ENCODE measurements at places on chromosomes 1 and 21. TPM values are rescaled to one million over a fixed set of nuclear protein-coding genes. Genes with fewer than 3 reads are reported as not detected.

Gene ASCL5
- not detected for total RNA-seq

Gene CCDC27
- not detected for total RNA-seq

- no peak for DNase-seq
These were observed 12.2 kb upstream of the ACADM start for GRCh38 chr1:75712306-75712705.

DNA sequence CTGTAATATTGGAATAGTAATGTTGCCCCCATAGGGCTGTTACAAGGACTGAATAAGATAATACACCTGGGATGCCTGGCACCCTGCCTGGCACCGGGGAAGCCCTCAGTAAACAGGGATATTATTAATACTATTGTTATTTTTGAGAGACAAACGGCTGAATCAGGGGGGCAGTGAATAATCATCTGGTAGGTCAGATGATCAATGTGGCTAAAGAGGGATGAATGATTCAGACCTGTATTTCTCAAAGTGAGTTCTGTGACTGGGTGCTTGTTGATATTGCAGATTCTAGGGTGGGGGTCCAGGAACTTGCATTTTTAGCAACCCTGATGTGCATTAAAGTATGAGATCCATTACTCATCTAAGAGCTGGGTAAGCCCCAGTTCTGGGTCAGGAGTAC, 46.2 kb upstream of the BCL10 start:
- no peak for DNase-seq

- peak; percentile 98 for DNase-seq
These were observed at the start of gene ALDH4A1 for GRCh38 chr1:18902523-18903290. Gene ALDH4A1, minus strand, starts transcription at chr1:18902555. Its CDS starts 32 bp downstream, at chr1:18902523.

Gene GRIK3
- 1.6 TPM for total RNA-seq

Gene PLA2G2A
- 901 TPM for total RNA-seq

Gene GUK1
- 248 TPM for total RNA-seq

Gene RHD
- total RNA-seq, result not detected

Gene IGSF5
- total RNA-seq, result not detected

- DNase-seq, result no peak
These were observed 82.3 kb downstream of the CYYR1 start for GRCh38 chr21:26490771-26491170.

- no peak for DNase-seq
These were observed 111.4 kb upstream of the ZNF678 start for GRCh38 chr1:227451954-227452353.

Data from aorta (tissue), 5 donors.